AML-193 (cell line): ENCODE measurements at places on chromosomes 2 and 18.

DNA sequence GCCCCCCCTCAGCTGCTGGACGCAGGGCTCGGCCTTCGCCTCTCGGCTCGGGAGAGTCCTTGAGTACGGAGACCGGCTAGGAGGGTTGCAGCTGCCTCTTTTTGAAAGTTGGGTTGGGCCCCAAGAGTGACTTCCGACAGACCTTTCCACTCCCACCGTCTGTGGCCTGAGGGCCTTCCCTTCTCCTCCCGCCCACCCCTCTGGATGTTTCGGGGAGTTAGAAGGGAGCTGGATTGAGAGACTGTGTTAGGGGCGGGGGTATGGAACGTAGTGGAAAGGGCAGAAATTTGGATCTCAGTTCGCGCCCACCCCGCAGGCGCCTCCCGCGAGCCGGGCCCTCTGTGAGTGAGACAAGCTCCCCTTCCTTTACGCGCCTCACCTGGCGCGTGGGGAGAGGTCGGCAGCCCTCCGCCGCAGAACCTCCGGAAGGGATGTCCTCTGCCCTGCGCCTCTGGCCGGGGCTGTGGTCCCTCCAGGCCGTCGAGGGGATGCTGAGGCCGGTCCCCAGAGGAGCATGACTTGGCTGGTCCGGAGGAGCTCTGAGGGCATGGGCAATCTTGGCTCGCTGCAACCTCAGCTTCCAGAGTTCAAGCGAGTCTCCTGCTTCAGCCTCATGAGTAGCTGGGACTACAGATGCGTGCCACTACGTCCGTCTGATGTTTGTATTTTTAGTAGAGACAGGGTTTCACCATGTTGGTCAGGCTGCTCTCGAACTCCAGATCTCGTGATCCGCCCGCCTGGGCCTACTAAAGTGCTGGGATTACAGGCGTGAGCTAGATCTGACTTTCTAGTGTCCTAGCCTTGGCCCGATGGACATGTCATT lies 15.9 kb downstream of the C2orf74 start:
- DNase-seq = no peak

GRCh38 chr2:220465700-220466099 lies 838.3 kb downstream of the SLC4A3 start:
- no peak for DNase-seq

GRCh38 chr2:156164091-156164720 lies 168.3 kb downstream of the NR4A2 start:
- DNase-seq = no peak

GRCh38 chr2:58562276-58562675 lies 321.2 kb upstream of the FANCL start:
- DNase-seq = no peak

GRCh38 chr2:42957861-42958301 lies 165.5 kb upstream of the HAAO start:
- DNase-seq = no peak

- no peak for DNase-seq
These were observed 54.5 kb upstream of the UPP2 start for GRCh38 chr2:158047156-158047611.

GRCh38 chr2:176637486-176638166 lies 368.4 kb downstream of the MTX2 start:
- no peak for DNase-seq

DNA sequence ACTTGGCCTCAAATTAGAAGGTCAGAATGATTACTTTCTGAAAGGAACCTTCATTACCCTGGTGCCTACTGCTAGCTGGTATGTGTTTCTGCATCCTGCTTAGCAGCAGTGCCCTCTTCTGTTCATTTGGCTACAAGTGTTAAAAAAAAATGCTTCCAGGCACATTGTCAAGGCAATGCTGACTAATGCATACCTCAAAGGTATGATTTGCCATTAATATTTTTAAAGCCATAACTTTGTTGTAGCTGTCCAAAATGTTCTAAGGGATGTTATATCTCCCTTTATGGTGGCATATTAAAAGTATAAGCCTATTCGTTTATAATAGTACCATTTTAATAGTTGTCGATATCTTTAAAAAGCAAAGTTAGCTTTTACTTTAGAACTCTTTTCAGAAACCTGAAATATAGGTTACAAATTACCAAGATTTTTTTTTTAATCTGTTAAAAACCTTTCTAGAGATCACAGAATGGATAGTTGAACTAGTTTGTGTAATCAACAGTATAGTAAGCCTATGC lies 52.0 kb upstream of the FAM171B start:
- DNase-seq = peak; percentile 56

- no peak for DNase-seq
These were observed 159.6 kb upstream of the LMAN1 start for GRCh38 chr18:59518705-59519104.

DNA sequence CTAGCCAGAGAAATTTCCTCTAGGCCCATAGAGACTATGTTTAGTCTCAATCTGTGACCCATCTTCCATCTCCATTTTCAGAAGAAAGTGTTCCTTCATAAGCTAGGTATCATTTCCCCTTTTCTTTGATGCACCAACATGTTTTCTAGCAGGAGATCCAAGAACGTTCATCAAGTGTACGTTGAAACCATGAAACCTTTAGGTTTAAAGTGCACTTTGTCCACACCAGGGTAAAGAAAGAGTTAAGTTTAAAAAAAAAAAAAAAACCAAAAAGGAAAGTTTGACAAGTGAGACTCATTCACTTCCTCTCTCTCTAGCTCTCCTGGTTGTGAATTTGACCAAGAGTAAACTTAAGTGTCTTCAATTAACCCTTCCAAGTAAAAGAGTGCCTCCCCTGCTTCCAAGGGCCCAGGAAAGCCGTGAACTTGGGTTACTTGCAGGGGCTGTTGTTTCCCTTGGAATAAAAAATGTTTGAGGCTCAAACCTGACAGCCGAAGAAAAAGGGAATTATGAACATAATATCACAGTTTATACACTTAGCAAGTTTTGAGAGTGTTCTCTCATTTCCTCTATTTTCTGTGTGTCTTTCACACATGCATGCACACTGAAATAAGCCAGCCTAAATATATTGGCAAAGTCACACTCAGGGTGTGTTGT lies 56.7 kb downstream of the LBH start:
- no peak for DNase-seq

DNA sequence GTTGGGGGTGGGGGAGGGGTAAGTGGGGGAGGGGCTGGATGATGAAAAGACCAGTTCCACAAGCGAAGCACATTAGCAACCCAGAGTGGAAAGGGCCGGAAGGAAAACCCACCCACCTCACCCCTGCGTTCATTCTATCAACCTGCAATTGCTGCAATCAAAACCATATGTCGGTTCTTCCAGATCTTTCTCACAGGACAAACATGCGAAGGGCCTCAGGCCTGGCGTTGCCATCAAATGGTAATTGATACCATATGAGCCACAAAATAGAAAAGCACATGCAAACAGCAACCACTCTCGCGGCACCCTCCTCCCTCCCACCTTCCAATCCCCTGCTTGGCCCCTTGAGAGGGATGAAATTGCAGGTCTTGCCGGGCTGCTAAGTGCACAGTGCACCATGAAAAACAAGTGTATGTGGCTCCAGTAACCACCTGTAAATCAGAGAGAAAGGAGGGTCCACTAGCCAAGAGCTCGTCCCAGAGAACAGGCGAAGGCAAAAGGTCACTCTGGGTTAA lies 287.5 kb downstream of the TCF4 start:
- DNase-seq = no peak

GRCh38 chr2:99776206-99776905 lies 286.5 kb upstream of the REV1 start:
- DNase-seq = no peak

GRCh38 chr2:157415591-157416101 lies 28.2 kb downstream of the CYTIP start:
- no peak for DNase-seq
